ENCODE measurements at places on chromosomes 4 and X. TPM values are rescaled to one million over a fixed set of nuclear protein-coding genes. Genes with fewer than 3 reads are reported as not detected.

The SATL1 gene
- 0.22 TPM for polyA plus RNA-seq

The USP53 gene
- polyA plus RNA-seq = 20.3 TPM

The KCTD8 gene
- 0.78 TPM for polyA plus RNA-seq

DNA sequence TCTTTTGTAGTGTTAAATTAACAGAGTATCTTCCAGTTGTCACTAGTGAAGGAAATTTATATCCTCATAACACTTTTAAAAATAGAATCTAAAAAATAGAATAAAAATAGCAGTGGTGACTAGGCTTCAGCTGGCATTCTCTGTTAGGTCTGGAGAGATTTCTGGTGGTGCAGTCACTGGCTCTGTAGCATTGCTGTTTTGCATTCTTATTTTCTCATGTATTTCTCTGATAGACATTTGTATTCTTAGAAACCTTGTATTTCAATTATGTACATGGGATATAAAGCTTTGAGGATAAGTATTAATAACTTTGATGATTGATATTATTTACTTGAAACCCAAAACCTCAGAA is 87.6 kb downstream of the TMEM131L start:
- DNase-seq = no peak

DNA sequence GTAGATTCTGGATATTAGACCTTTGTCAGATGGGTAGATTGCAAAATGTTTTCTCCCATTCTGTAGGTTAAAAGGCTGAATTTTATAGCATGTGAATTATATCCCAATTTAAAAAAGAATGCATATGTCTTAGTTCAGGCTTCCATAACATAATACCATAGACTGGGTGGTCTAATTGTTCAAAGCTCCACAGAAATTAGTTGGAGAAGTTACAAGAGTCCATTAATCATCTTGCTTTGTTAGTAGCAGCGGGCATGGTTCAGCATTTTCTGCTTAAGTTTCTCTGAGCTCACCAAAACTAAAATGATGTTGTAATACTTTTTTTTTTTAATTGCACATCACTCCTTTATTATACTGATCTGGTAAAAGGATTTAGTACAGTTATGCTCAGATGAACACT is 1.8 kb downstream of the PGAM4 start:
- DNase-seq = no peak

- DNase-seq = no peak
Observed at GRCh38 chrX:63835361-63835760, 50.3 kb upstream of the ARHGEF9 start.

- DNase-seq = no peak
Observed at GRCh38 chrX:133971586-133971985, 13.8 kb downstream of the GPC3 start.

DNA sequence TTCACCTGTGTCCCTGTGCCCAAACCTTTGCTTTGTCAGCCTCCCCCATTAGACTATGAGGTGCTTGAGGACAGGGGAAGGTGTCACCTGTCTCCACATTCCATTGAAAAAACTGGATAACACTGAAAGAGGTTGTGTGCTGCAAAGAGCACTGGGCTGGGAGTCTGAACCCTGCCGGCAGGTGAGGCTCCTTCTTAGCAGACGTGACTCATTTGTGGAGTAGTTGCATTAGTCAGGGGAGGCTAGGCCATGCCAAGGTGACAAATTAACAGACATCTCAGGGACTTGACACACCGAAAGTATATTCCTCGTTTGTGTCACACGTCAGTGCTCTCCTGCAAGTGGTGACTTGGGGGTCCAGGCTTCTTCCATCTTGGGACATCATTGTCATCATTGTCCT is 95.9 kb upstream of the STX18 start:
- no peak for DNase-seq

GRCh38 chrX:4253092-4253491 is 539.6 kb upstream of the PRKX start:
- DNase-seq = no peak

DNA sequence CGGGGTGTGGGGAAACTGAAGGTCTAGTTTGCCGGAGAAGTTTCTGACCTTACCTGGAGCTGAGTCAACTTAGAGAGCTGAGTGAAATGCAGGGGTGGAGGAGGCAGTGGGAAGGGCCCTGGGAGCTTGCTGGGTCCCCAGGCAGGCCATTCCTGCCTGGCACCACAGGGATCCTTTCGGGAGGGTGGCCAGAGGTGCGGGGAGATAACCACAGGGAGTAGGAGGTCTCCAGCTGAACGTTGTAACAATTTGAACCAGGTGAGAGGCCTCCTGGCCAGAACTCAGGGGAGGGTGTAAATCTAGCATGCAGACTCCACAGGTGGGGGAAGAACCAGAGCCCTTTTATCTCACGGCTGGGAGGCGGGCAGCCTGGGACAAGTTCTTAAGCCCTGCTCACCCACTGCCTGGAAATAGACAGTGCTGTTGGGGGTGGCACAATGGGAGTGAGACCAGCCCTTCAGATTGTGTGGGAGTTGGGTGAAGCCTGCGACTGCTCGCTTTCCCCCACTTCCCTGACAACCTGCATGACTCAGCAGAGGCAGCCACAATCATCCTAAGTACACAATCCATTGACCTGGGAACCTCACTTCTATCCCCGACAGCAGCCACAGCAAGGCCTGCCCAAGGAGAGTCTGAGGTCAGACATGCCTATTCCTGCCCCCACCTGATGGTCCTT is 247.4 kb downstream of the ADGRA3 start:
- DNase-seq = no peak
